Activated CD4-positive, alpha-beta T cell treated with anti-CD3 and anti-CD28 coated beads for 36 hours (primary cell): ENCODE measurements at places on chromosomes 3 and 15. TPM values are rescaled to one million over a fixed set of nuclear protein-coding genes. Genes with fewer than 3 reads are reported as not detected.

GRCh38 chr3:169305460-169305859 lies 358.1 kb downstream of the MECOM start:
- DNase-seq: no peak

GRCh38 chr15:90863987-90864386 lies 4.4 kb upstream of the FURIN start:
- peak; percentile 73 for DNase-seq

DNA sequence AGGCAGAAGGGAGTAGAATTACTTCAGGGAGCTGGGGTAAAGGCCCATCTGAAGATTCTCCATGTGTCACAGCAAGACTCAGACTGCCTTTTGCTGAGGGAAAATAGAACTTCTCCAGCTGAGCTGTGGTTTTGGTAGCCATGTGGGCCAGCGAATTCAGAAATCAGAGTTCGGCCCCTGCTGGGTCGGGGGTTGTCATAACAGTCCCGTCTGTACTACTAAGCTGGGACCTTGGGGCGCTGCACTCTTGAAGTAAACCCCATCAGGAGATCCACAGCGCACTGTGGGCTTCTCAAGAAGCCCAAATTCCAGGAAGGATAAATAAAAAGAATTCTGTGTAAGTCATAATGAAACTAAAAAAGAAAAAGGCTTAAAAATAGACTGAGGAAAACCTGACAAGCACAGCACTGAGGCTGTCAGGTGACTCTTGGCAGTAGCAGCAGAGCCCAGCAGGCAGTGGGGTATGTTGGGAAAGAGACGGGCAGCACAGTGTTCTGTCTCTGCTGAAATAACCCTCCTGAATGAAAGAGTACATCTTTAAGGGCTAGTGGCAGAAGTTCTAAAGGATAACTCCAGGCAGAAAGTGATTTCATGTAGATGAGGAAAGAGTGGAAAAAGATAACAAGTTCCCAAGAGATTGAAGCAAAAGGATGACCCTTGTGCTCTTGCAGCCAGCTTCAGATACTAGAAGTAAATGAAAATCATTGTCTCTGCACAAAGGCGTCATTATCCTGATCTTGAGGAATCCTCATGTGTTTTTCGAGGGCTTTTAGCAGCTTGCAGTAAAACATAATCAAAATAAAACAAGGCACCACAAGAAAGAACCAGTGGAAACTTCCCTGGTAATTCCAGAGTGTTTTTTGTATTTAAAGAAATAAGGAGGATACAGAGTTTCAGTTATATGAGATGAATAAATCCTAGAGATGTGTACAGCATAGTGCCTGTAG lies 74.5 kb downstream of the RAB7A start:
- DNase-seq: peak; percentile 79

GRCh38 chr15:42107473-42107872 lies 13.1 kb upstream of the PLA2G4D start:
- peak; percentile 81 for DNase-seq

Gene SERPINI2
- not detected for total RNA-seq

Gene INSYN1
- total RNA-seq: not detected
